ENCODE measurements at places on chromosomes 1 and 21. TPM values are rescaled to one million over a fixed set of nuclear protein-coding genes. Genes with fewer than 3 reads are reported as not detected.

DNA sequence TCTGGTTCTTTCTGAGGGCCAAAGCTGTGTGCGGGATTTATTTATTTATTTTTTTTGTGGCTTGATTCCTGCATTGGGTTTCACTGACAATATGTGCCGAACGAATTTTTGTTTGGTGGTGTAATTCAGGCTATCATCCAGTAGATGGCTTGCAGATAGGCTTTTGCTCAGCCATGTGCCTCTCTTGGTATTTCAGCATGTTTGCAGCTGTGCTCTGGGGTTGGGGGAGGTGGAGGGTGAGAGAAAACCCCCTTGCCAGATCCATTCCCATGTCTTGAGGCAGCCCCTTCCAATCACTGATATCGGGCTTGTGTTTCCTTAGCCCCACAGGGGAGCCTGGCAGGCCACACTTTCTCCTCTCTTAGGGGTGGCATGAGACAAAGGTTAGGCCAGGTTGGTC lies 302.4 kb downstream of the PTGER3 start:
- DNase-seq = no peak

GRCh38 chr1:9009438-9010370 lies 16.5 kb downstream of the SLC2A7 start:
- DNase-seq = peak; percentile 64

GRCh38 chr21:31795992-31796391 lies 64.1 kb upstream of the SCAF4 start:
- no peak for DNase-seq

Gene CLCA4
- 14.1 TPM for total RNA-seq

Gene USH2A
- total RNA-seq = not detected

Gene RGS5
- 34.2 TPM for total RNA-seq

Gene NFYC
- total RNA-seq = 69.0 TPM

Gene SPRR3
- total RNA-seq = 4.4 TPM

Gene GJA9
- total RNA-seq = not detected

DNA sequence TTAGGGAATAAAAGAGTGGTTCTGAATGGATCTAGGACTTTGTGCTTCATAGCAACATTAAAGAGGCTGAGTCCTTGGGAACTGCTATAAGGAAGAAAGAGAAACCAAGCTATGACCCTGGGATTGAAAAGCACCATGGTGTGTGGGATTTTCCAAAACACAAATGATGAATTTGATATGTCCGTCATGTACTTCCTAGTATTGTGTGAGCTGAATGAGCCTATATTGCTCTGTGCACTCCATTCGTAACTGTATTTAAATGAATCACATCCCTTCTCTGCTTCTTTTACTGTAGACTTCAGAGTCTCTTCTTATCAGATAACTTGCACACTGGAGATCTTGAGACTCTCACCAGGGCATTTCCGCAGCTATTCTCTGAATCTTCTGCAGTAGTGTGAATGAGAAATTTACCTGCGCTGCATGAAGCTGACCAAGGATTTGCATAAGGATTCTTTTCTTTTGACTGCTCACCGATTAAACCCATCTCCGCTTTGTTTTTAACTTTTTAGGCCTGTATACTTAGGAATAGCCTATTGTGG lies 23.1 kb upstream of the OR10J4 start:
- no peak for DNase-seq

Gene AGMAT
- total RNA-seq = 35.3 TPM

Gene SYTL1
- 9.0 TPM for total RNA-seq

DNA sequence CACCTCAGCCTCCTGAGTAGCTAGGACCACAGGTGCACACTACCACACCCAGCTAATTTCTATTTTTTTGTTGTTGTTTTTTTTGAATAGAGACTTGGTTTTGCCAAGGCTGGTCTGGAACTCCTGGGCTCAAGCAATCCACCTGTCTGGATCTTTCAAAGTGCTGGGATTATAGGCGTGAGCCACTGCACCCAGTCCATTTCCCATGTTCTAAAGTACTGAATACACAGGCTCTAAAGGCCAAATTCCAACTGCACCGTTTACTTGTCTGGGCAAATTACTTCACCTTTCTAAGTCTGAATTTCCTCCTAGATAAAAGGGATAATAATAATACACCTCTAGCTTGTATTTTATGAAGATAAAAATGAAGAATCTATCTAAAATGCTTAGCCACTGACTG lies 39.6 kb downstream of the FRRS1 start:
- DNase-seq = no peak

Gene RORC
- total RNA-seq = 70.1 TPM

DNA sequence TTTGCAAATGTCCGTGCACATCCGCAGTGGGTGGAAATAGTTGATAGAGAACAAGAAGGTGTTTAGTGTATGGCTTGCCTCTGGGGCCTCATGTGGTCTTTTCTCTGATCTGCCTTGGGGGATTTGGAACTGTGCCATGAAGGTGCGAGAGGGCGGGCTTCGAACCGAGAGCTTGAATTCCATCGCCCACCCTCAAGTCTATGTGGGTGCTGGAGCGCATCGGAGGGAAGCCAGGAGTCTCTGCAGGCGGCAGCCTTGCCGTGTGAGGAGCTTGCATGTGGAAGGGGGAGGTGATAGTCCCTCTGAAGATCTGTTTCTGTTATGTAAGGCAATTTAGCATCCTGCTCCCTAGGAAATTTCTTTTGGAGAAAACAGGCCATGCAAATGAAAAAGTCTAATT lies 119.6 kb downstream of the HUNK start:
- DNase-seq = no peak

GRCh38 chr1:66413136-66413837 lies 120.7 kb upstream of the SGIP1 start:
- DNase-seq = no peak

DNA sequence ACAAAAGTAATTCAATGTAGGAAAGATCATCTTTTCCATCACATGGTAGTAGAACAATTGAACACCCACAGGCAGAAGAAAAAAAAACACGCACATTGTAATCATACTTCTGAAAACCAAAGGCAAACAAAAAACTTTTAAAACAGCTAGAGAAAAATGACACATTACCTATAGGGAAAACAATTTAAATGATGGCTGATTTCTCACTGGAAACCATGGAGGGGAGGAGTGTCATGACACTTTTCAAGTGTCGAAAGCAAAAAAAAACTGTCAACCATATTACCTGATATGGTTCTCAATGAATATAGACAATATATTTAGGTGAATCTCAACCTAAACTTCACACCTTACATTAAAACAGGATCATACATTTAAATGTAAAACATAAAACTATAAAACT lies 776 bp upstream of the SLAMF7 start:
- no peak for DNase-seq

- DNase-seq = no peak
These were observed 90.7 kb downstream of the ZNF281 start for GRCh38 chr1:200319148-200319547.

DNA sequence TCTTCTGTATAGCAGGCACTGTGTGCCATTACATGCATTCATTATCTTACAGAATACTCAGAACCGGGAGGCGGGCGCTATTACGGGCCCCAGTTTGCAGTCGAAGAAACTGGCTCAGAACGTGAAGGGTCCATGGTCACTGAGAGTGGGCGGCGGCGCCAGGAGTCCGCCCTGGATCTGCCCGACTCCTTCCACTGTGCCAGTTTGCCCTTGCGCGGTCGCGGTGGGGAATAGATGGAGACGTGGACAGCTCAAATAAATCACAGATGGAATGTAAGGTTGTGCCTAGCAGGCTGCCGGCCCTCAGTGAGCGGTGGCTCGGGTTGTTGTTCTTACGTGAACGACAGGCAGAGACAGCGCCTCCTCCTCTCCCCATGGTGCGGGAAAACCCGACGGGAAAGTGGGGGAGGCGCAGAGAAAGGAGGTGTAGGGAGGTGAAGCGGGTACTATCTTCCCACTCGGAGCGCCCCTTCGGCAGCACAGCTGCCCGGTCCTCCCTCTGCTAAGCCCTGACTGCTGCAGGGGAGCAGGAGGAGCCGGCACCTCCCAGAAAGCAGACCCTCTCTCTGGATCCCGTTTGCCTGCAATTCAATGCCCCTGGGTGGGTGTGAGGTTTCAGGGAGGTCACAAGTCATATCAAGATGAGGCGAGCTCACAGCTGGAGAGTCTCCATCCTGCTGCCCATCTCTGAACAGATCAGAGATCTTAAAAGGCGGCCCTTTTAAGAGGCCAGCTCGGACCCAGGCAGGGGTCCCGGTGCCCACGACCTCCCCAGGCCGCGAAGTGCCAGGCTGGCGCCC lies 1.1 kb downstream of the COL9A2 start:
- DNase-seq = no peak

DNA sequence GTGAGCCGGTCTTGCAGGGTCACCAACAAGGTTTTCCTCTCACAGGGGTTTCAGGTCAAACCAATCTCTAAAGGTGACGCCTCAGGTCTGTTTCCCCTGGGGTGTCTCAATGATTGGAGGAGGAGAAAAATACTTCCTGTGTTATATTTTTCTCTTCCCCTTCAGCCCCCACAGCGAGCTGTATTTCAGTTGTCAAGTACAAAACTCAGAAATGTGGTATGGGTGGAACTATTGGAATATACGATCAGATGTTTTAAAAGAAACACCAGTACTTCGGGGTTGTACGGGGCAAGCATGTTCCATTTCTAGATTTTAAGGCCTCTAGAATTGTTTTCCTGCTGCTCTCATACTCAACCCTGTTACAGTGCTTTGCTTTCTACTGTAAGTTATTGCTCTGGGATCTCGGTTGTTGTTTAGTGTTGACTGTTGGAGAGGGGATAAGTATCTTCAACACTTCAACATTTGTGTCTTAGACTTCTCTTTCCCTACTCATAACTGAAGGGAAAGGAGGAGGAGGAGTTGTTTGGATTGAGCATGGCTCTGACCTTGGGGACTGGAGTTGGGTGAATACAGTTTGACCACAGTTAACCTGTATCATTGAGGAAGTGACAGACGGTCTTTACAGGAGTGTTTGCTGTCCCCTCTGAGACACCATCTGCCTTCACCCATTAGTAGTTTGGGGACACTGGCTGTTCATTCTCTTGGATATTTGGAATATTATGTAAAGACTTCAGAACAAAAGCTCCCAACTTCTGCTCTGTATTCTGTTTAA lies 2.0 kb downstream of the MAPKAPK2 start:
- DNase-seq = peak; percentile 61

Gene TMEM54
- total RNA-seq = 549 TPM

GRCh38 chr1:107147843-107148242 lies 7.0 kb downstream of the NTNG1 start:
- no peak for DNase-seq

Gene TEKT2
- total RNA-seq = not detected

Gene NDUFS2
- 167 TPM for total RNA-seq

Gene ARHGAP30
- 8.0 TPM for total RNA-seq

Gene SPATA1
- 1.1 TPM for total RNA-seq

GRCh38 chr1:158329300-158329699 lies 2.0 kb downstream of the CD1B start:
- no peak for DNase-seq

GRCh38 chr21:36163750-36164741 lies 7.4 kb downstream of the DOP1B start:
- DNase-seq = no peak

- DNase-seq = no peak
These were observed 8.3 kb downstream of the NFYC start for GRCh38 chr1:40699787-40700186.

Gene S100A16
- total RNA-seq = 209 TPM

DNA sequence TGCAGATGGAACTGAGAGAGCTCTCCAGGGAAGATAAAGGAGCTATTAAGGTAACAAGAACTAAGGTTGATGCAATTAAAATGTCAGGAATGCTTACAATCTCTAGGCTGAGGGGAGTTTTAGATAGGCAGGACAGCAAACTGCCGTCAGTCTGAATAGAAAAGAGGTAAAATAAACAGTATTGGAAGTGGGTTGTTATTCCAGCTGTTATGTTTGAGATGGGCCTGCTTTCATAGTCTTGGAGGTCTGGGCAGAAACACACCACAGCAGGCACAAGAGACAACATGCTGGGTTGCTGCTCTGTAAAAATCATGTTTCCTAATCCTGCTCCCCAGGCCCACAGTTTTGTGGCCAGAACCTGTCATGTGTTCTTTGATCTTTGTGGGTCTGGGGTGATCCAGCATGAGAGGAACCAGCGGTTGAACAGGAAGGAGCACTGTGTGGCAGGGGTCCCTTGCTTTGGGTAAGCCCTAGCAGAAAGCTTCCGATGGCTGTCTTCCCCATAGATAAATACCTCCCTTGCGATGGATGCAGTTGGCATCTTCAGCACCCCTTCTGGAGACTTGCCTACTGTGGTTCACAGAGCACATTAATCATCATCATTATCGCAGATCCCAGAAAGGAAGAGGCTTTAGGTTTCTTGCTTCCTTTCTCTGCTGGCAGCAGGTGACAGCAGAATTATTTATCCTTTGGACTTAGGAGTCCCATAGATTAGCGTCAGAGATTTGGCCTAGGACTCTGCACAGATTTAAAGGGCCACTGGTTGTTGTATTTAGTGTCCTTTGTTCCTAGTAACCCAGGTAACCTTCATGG lies 97.1 kb downstream of the AK5 start:
- DNase-seq = no peak

DNA sequence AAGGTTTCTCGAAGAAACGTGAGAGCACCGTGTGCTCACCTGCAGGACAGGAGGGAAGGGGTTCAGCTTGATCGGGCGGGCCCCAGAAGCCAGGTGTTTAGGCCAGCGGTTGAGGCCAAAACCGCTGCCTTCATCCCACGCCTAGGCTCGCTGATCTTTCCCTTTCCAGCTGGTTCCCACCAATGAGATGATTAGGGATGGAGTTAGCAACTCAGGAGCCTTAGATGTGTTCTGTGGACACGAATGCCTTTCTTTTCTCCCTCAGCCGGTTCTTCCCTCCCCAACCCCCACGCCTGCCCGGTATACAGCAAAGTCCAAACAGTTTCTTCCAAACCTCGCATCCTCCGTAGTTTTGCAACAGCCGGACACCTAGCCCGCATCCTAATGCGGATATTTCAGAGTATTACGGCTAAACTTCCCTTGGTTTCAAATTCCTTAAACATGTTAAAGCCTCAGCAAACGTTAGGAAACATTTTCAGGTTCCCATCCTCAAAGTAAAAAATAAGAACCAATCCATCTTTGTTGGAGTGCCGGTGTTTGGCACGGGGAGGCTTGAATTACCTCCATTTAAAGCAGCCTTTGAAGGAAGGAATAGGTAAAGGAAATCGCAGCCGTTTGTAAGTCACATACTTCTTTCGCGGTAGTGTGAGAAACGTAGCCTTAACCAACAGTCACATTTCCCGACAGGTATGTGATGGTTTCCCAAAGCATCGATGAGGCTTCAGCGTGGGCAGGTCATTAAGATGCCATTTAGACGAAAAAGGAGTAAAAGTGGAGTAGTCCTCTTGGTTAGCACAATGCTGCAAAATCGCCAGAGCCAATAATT lies 1.1 kb downstream of the LRRC8C start:
- DNase-seq = peak; percentile 40

- no peak for DNase-seq
These were observed 9.2 kb downstream of the ACADM start for GRCh38 chr1:75733661-75734060.

DNA sequence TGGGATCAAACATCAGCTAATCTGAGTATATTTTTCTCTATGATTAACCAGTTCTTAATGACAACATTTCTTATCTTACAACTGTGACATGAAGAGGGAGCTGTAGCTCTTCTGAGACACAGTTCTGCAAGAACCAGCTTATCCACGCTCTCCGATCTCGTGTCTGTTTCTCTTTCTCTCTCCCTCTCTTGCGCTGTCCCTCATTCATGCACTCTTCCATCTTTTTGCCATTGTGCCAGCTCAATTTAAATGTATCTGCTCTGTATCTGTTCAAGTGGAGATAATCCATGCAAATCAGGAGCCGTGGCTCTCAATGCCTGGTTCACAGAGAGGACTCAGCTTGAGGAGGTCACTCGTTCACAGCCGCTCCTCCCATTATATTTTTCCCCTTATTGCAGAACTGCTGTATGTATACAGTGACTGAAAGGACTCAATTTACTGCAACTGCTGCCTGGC lies 494.7 kb upstream of the ADGRL2 start:
- no peak for DNase-seq

All from Peyer's patch (tissue), 4 donors.